ENCODE measurements at places on chromosomes 2 and 18.
A peak's percentile ranks its signal among the peaks of the same experiment; 100 is the strongest.

GRCh38 chr2:236848501-236848900 is 237.2 kb upstream of the COPS8 start:
- DNase-seq: no peak

DNA sequence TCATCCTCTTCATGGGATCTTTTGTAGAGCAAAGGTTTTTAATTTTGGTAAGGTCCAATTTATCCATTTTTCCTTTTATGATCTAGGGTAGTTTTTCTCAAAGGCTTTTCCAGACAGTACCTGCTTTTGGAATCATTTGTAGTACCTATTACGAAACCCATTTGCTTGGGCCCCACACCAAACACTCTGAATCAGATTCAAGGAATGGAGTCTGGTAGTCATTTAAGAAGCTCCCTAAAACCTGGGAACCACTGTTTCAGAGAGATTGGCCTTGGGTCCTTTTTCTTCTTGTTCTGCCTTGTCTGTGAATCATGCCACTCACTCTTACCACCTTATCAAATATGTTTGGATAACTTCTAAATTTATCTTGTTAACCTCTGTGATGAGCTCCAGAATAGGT is 40.3 kb downstream of the OSBPL6 start:
- DNase-seq: no peak

DNA sequence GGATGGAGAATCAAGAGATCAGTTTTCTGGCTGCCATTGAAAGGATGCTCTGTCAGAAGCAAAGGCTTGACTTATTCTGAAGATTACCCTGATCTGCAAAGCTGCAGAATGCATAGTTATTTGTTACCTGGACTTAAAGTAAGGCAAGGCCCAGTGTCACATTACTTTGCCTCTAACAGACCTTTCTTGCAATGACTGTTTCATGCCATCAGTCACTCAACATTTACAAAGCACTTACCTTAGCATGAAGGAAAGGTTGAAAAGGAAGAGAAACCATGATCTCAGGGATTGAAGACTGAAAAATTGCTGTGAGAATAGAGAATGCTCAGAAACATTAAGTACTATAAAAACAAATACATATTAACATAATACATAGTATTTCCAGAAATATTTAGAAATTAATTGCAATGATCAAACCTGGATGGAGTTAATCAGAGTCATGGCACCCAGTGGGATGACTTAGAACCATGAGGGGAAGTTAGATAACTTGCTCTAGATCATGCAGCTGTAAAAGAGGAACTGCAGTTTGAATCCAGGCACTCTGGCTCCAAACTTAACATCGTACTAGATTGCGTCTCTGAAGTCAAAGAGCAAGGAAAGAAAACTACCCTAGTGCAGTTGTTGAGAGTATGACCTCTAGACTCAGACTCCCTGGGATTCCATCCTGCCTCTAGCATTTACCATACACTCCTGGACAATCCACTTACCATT is 26.5 kb upstream of the FAM117B start:
- no peak for DNase-seq

- no peak for DNase-seq
These were observed 508.7 kb downstream of the LRRTM4 start for GRCh38 chr2:77013457-77013856.

DNA sequence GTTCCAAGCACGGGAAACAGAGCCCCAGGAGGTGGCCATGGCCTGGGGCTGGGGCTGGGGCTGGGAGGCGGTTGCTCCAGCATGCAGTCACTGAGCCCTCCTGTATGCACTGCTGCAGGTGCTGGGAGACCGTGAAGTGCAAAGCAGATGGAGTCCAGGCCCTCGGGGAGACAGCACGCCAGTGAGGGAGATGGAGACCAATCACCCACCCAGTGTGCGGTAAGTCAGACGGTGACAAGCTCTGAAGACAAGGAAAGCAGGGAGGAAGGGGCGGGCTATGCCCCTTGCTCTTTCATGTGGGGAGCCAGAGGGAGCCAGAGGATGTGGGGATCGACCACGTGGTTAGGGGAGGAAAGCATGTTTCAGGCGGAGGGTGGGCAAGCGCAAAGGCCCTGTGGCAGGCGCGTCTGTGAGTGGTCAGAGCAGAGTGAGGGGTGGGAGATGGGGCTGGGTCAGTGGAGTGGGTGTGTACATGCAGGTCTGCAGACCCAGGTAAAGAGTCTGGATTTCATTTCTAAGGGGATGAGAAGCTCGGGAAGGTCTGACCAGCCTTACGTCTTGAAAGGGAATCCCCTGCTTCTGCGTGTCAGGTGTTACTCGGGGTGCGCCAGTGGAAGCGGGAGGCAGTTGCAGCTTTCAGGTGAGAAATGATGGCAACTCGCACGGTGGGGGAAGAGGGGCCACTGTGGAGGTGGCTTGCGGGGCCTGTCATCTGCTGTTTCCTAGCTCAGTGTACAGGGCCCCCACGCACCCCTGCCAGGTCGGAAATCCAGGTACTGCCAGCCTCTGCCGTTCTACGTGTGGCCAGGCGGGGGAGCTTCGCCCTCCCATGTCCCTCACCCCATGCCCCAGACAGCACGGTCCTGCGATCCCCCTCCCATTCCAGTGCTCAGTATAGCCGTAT is 19.4 kb downstream of the RRM2 start:
- DNase-seq: peak; percentile 44

GRCh38 chr18:35289727-35290093 is 319 bp downstream of the ZSCAN30 start:
- DNase-seq: peak; percentile 45

- no peak for DNase-seq
These were observed 38.4 kb downstream of the YPEL5 start for GRCh38 chr2:30185178-30185577.

GRCh38 chr2:20667151-20667530 is 197 bp downstream of the GDF7 start:
- DNase-seq: no peak

GRCh38 chr2:9074930-9075329 is 71.4 kb upstream of the MBOAT2 start:
- no peak for DNase-seq

GRCh38 chr2:149152469-149152953 is 114.0 kb downstream of the LYPD6B start:
- DNase-seq: no peak

- peak; percentile 66 for DNase-seq
These were observed 575 bp downstream of the ATL2 start for GRCh38 chr2:38376346-38377049.

DNA sequence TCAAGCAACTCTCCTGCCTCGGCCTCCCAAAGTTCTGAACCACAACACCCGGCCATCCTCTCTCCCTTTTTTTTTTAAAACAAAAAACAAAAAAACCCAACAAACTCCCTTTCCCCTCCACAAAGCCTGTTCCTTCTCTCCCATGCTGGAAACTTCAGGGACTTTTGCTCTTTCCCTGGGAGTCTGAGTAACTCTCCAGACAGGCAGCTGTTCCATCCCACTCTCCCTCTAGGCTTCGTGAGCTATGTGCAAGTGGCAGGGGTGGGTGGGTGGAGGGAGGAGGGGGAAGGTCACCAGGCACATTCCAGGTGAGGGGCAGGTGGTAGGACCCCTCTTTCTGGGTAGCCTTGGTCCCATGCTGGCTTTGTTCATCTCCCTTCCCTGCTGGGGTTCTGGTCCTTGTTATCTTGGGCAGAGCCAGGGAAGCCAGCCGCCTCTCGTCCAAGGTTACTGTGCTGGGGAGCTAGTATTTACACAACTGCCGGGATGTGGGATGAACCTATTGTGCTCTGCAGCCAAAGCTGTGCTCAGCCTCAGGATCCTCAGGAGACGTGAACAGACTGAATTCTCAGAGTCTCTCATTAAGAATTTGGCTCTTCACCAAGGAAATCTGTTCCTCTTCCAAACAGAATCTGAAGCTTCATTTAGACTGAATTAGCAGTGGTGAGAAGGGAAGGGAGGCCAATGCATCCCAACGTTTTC is 106.9 kb downstream of the LIPG start:
- peak; percentile 70 for DNase-seq

GRCh38 chr2:27249891-27250651 is 12.8 kb downstream of the SLC30A3 start:
- no peak for DNase-seq

- no peak for DNase-seq
These were observed 299.4 kb downstream of the AGAP1 start for GRCh38 chr2:235793163-235793752.

- DNase-seq: no peak
These were observed 216.2 kb downstream of the SRBD1 start for GRCh38 chr2:45394842-45395241.

DNA sequence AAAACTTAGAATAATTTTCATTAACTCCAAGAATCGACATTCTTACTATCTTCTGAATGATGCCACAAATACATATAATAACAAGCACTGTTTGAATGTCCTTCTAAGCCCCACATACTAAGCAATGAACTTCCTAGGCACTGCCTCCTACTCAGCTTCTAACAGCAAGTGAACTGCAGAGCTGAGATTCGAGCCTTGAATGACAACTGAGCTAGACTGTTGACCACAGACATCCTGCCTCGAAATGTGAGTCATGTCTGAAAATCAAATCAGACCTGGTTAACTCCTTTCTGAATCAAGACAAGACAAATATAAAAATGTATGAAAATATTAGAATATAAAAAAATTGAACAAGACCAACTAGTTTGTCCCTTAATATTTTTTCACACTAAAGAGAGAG is 108.1 kb downstream of the MYT1L start:
- DNase-seq: no peak

DNA sequence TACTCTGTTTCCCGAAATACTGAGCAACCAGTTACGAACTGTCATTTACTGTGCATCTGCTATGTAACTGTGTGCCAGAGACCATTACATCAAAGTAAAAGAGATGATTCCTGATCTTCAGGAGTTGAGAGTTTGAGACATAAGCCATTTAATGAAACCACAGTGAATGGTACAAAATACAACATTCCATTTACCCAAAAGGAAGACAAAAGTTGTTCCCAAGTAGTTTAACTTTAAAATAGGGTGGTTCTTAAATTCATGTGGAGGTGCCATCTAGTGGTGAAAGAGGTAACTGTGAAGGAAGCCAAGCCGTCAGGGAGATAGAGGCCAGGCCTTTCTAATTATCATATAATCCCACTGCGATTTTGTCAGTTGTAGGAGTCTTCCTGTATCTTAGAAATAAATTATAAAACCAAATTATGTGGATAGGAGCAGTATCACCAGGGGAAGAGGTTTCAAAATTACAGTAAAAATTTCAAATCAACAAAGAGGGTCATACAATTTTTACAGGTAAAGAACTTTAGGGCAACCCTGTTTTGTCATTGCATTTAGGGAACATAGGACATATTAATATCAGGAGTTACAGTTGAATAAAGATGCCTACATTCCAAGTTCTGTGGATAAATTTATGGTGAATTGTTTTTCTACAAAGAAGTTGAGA is 67.7 kb downstream of the EPAS1 start:
- no peak for DNase-seq

- peak; percentile 41 for DNase-seq
These were observed 150.0 kb downstream of the RNF152 start for GRCh38 chr18:61742565-61743429.

DNA sequence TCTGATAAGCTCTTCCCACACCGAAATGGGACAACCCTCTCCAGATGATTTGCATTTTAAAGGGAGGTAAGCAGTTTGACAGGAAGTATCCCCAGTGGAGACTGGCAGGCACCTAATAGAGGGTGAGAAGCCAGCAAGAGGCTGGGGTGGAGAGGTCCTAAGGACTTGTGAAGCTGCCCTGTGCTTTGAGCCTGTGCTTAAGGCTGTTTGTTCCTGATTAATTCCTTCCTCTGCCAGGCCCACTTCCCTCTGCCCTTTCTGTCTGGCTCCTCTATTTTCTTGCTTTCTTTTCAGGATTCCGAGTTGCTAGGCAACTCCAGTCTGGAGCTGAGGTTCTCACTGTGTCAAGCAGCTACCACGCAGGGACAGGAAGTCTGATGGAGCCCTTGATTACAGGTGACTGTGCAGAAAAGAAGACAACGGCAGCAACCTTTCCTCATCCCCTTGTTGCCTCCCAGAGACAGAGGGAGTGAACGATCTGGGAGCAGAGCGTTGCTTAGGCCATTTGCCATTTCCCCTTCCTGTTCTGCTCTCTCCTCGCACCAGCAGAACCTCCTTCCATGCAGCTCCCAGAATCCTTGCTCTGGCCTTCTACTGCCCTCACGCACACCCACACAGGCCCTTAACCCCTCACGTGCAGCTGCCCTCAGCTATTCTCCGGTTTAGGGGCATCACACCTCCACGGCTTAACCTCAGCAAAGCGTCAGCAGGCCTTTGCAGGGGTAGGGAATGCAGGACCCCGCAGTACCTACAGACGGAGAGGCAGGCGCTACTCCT is 103.6 kb upstream of the CELF4 start:
- DNase-seq: no peak

DNA sequence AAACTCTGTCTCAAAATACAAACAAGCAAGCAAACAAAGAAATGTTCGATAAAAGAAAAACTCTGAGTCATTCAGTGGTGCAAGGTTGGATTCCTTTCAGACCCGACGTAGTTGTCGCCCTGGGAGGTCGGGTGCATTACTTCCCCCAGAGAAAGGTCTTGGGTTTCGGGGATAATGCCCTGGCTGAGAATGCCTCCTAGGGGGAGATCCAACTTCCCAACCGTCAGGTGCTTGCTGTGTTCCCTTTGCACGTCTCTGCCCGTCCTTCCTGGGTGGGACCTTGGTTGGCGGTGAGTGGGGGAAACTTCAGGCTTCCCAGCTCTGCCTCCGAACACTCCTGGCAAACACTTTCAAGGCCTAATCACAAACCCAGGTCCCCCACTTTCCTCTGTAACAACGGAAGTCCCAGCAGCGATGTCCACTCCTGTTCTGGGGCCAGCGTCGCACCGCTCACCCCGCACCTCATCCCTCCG is 609 bp downstream of the TPGS2 start:
- DNase-seq: peak; percentile 68

GRCh38 chr18:9210966-9211365 is 74.4 kb downstream of the ANKRD12 start:
- DNase-seq: no peak

DNA sequence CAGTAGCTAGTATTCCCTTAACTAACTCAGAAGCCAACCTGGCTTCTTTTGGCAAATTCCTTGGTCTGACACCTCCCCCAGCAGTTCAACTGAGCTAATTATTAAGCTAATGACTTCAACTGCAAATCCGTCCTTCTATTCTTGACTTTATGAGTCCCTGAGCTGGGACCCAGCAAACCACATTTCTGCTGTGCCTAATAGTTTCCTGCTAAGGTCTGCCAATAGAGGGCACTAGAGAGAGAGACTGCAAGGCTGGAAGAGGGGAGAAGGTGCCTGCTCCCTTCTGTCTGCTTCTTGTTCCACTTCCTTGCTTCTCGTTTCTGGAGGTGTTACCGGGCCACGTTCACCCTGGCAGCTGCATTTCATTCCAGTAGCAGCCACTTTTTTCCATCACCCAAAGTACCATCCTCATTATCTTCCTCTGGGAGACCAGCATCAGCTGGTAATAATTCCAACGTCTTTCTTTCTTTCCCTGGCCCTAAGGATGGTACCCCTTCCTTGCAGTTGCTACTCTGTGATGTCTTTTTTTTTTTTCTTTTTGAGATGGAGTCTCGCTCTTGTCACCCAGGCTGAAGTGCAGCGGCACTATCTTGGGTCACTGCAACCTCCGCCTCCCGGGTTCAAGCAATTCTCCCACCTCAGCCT is 352.0 kb downstream of the TNS1 start:
- DNase-seq: peak; percentile 21

- peak; percentile 36 for DNase-seq
These were observed 77.1 kb downstream of the SPATS2L start for GRCh38 chr2:200383380-200384110.

- no peak for DNase-seq
These were observed 174.9 kb downstream of the ASB1 start for GRCh38 chr2:238601433-238602222.
